SW 1271 (cell line): ENCODE measurements at places on chromosomes 6 and 20.

GRCh38 chr6:79543886-79544285, 6.7 kb upstream of the LCA5 start:
- DNase-seq: no peak

GRCh38 chr6:165821754-165822153, 158.7 kb upstream of the PDE10A start:
- no peak for DNase-seq

DNA sequence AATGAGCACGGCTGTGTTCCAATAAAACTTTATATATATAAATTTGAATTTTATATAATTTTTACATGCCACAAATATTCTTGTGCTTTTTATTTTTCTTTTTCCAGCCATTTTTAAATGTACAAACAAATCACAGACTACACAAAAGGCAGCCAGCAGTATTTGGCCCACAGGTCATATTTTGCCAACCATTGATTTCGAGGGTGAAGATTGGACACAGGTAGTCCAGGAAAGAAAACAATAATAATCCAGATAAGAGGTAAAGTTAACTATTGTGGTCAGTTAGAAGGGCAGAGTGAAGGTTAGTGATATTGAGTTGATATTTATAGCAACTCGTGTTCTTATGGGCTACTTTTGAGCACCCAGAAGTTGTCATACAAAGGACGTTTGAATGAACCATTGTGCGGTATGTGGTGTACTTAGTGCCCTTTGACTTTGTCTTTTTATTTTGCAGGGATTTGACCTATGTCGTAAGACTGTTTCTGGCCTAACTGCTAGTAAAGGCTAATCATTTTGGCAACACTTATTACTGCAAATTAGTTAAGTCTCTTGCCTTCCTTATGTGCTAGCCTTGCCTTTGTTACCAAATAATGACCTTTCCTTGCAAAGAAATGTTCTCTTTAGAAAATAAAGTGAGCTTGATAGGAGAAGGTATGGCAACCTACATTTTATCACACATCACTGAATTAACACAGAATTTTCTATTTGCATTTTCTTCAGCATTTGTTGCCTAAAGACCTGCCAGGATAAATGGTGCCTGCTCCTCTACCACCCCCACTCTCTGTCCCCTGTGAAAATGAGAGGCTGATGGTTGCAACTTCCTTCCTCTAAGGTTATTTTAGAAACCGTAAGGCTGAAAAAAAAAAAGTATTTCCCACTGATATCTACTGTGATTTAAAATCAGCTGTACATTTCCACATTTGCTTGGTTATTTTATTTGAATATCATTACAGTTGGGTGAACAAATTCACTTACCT, 493.9 kb upstream of the SOX4 start:
- DNase-seq: no peak

GRCh38 chr6:121428872-121429756, 6.3 kb upstream of the GJA1 start:
- no peak for DNase-seq

- no peak for DNase-seq
These were observed 81.9 kb upstream of the E2F3 start for GRCh38 chr6:20319520-20320357.

DNA sequence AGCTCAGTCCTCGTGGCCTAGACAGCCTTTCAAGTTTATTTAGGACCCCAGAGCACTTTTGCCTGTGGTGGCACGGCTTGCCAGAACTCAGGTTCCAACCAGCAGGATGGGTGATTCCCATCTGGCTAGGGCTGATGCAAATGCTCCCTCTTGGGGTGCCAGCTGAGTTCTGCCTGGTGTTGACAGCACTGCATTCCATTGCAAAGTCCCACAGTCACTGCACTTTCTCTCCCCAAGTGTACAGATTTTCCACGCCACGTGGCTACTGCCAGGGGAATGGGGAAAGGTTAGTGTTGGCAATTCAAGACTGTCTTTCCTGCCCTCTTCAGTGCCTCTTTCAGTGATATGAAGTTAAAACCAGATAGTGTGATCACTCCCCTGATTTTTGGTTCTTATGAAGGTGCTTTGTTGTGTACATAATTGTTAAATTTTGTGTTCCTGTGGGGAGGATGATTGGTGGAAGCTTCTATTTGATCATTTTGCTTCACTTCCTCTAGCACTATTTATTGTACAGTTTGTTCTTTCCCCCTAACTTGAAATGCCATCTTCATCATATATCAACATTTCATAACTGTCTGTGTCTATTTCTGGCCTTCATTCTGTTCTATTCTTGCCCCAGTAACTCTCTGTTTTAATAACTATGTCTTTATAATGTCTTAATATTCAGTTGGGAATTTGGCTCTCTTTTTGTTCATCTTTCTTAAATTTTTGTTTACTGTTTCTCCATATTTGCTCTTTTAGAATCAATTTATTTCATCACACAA, 86.2 kb downstream of the CFAP61 start:
- DNase-seq: no peak

DNA sequence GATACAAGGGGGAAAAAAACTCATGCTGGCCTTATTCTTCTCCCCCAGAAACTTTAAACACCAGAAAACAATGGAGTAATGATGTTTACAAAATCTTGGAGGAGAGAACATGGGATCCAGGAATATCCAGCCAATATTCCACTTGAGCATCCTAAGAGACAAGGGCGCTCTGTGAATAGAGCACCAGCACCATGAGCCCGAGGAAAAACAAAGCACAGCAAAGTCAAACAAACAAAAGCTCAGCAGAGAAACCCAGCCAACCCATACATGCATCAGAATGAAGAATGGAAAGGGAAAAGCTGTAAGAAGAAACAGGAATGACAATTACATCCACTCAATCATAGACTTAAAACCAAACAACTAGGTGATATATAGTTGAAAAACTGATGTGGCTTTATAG, 4.6 kb upstream of the NAA20 start:
- no peak for DNase-seq

DNA sequence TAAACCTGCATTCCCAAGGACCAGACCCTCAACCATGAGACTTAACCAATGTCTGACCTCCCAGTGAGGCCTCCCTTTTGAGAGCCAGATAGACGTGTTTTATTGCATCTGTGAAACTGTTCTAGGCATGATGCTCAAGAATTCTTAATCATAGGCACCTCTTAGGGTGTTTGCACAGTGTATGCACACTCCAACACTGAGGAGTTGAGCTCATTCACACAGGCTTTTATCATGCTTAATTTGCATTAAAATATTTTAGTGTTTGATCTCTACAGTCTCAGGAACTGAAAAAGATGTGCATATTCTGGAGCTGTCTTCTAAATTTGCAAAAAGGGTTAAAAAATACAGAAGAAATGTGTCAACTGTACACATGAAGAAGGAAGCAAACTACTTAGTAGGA, 27.4 kb downstream of the RHAG start:
- no peak for DNase-seq

- no peak for DNase-seq
These were observed 192.6 kb downstream of the NRN1 start for GRCh38 chr6:5814116-5814515.

DNA sequence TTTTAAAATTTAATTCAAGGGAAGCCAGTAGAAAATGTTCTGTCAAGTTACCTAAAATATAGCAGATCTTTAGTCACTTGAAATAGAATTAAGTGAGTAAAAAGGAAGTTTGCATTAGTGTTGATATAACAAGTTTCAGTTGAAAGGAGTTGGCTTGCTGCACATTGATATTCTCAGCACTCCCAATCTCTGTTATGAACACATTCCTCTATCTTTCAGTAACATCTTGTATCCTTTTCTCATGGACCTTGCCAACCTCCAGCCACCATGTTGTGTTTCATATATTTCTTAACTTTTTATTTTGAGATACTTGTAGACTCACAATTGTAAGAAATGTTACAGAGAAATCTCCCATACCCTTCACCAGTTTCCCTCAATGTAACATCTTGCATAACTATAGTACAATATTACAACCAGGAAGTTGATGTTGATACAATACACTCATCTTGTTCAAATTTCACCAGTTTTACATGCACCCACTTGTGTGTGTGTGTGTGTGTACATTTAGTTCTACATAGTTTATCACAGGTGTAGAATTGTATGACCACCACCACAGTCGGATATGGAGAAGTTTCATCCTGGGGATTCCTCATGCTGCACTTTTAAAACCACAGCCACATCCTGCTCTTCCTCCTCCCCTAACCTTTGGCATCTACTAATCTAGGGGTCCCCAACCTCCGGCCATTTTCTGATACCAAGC, 20.2 kb upstream of the PAQR8 start:
- no peak for DNase-seq

- no peak for DNase-seq
These were observed 70.6 kb downstream of the AFG1L start for GRCh38 chr6:108365478-108365877.

DNA sequence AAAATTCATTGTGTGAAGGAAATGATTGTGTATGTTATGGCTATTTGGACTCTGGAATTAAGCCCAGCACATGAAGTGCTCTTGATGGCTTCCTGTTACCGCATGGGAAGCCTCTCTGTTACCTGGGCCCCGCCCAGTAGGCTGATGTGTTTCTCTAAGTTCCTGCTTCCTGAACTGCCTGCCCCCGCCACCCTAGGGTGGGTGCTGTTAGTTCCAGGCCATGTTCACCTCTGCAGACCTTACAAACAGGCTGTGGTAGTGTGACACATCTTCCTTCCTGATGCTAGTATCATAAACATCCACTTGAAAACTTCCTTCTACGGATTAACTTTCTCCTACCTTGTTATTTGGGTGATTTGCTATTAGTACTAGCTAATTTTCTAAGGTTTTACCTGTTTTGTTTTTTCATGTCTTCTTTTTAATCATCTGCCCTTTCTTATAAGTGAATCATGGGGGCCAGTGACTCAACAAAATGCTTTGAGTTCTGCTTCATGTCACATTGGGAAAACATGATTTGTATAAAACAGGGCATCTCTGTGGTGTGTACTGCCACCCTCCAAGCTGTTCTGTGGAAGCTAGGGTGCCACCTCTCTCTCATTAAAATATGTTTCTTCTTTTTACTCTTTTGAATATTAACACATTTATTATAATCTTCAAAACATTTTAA, 40.6 kb downstream of the SH3BGRL2 start:
- DNase-seq: no peak

DNA sequence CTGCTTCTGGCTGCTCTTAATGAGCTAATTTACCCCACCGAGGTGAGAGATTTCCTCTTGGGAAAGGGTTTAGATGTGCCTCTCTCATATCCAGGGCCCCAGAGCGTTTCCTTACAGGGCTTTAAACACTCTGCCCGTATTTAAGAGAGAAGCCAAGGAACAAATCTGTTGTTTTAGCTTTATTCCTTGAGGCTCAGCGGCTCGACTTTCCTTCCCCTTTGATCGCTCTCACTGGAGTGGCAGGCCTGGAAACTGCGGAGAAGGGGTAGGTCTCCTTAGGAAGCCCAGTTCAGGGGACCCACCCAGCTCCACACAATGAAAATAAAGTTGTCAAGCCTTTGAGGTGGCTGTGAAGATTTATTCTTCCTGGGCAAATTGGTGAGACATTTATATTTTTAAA, 132.0 kb upstream of the JAG1 start:
- DNase-seq: no peak

DNA sequence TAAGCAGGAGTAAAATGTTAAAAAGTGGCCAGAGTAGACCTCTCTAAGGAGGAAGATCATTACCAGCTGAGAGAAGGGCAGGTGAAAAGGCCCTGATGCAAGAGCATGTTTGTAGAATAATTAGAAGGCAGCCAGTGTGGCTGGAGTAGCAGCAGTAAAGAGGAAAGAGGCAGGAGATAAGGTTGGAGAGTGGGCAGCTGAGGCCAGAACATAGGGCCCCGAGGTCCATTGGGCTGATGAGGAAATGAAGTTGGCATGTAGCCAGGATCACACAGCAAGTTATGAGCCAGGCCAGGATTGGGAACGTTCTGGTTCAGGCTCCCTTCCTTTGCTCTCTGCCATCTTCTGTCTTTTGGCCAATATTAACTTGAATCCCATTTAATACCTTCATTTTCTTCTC, 51.6 kb downstream of the RALY start:
- no peak for DNase-seq

GRCh38 chr6:112054001-112054400, at the start of gene CCN6:
Gene CCN6, plus strand, starts transcription at chr6:112054104. Its CDS starts 254 bp downstream, at chr6:112054358.
- DNase-seq: no peak

GRCh38 chr6:125102411-125102810, 51.2 kb upstream of the TPD52L1 start:
- no peak for DNase-seq

GRCh38 chr6:138493413-138493812, 5.9 kb downstream of the NHSL1 start:
- no peak for DNase-seq

- no peak for DNase-seq
These were observed 32.5 kb downstream of the HLA-DPB1 start for GRCh38 chr6:33108307-33108706.

DNA sequence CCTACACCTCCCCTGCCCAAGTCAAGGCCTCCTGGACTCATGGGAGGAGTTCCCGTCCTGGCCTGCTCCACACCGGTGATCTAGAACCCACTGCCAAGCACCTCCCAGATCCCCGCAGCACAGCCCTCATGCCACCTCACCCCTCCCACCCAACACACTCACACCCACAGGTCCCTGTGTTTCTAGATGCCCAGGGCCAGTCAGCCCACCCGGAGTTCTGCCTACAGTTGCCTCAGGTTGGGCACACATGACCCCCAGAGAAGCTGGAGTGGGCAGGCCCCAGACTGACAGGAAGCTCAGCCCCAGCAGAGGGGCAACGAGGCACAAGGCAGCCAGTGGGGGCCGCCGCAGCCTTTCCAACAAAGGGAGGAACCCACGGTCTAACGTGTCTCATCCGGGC, 29.6 kb downstream of the RRBP1 start:
- DNase-seq: no peak

- DNase-seq: no peak
These were observed 15.0 kb downstream of the ALDH8A1 start for GRCh38 chr6:134934793-134935485.

- DNase-seq: no peak
These were observed 137.7 kb upstream of the LRFN2 start for GRCh38 chr6:40724886-40725285.

GRCh38 chr6:116354236-116354635, 16.5 kb upstream of the DSE start:
- DNase-seq: no peak

GRCh38 chr6:14274546-14275492, 157.2 kb downstream of the CD83 start:
- DNase-seq: no peak

GRCh38 chr6:75458895-75459294, 34.7 kb downstream of the FILIP1 start:
- DNase-seq: no peak

DNA sequence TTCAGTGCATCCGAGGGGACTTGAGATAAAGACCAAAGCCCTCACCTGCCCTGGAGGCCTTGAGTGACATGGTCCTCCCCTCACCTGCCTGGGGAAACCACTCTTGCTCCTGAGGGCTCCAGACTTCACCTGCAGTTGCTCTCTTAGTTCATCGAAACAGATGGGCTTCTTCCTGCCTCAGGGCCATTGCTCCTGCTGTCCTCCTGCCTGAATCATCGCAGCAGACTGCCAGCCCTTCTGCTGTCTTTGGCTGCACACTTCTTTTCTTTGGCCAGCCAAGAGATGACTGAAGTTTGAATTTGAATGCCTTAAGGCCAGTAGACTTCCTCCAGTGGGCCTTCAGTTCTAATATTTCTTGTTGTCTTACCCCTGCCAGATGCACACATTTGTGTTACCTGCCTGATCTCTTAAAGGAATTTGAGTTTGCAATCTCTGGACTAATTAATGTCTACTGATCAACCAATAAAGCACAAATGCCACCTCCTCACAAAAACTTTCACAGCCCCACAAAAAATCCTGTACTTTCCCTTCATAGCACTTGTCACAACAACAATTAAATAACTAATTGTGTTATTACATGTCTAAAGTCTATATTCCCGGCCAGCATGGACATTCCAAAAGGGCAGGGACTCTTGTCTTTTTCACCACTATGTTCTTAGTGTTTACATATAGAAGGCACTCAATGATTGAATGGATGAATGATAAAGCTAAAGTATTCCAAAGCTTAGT, 56.7 kb upstream of the SGK1 start:
- no peak for DNase-seq
